ENCODE measurements at places on chromosomes 5 and 9.

DNA sequence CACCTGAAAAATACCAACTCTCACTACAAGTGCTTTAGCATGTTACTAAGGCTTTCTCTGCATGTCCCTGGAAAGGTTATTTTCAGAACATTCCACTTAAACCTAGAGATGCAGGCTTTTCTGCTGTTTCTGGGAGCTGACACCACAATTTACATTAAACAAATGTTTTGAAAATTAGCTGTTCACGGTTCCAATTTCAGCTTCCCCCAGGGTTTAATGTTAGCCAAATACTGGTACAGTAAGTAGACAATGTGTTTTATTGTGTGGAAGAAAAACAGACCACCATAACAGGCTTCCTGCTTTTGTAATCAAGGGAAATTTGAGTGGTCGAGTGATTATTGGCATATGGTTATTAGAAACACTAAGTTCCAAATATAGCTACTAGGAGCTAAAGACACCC lies 32.0 kb downstream of the MACROH2A1 start:
- no peak for DNase-seq

DNA sequence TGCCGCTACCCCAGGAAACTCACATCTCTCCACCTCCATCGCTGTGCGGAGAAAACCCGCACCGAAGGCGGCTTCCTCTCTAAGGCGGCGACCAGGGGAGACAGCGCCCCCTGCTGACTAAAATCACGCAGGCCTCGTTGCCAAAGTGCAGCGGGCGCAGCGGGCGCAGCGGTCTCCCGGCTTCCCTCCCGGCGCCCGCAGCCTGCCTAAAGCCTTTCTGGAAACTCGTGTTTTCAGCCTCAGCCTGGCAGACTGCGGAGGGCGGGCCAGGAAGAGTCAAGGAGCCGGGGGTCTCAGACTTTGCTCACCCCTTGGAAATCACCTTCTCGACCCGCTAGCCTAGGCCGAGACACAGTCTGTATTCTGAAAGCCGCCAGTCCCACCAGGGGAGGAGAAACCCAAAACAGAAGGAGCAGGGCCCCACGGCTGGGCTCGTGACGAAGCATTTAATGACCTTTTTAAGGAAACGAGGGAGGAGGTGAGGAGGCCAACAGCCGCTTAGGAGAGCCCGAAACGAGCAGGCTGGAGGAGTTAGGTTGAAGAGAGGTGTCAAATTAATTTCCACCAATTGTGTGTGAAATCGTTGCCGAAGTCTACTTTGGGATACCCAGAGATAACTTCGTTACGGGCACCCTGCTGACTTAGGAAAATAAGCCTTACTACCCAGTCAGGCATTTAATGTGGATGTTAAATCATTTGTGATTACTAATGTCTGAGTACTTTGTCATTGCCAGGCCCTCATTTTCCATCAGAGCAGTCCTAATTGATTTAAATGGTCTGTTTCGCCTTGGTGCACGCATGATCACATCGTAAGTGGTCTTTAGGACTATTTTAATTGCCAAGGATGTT lies 7.3 kb upstream of the FOXB2 start:
- peak; percentile 69 for DNase-seq

DNA sequence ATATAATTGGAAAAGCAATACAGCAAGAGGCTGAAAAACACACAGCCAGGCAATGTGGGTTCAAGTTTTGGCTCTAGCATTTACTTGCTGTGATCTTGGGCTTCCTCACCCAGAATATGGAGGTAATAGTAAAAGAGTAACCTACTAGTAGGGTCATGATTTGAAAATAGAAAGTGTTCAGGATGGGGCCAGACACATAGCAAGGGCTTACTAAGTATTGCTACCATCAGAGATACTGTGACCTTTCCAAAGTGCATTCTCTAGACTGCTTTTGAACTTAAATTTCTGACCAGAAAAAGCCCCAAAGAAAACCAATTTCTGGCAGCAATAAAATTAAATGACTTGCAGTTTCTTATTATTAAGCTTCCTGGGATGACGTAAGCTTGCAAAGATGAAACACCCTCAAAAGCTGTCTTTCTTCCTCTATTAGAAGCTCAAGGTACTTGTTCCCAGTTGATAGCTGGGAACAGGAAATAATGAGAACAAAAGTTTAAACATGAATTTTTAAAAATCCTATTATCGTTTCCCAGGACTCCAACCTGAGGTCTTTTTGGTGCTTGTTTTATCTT lies 20.3 kb downstream of the SLC45A2 start:
- DNase-seq: no peak

- no peak for DNase-seq
These were observed 30.2 kb downstream of the GOLGA2 start for GRCh38 chr9:128245421-128246151.

GRCh38 chr9:95083086-95083768 lies 234.3 kb downstream of the FANCC start:
- DNase-seq: no peak

DNA sequence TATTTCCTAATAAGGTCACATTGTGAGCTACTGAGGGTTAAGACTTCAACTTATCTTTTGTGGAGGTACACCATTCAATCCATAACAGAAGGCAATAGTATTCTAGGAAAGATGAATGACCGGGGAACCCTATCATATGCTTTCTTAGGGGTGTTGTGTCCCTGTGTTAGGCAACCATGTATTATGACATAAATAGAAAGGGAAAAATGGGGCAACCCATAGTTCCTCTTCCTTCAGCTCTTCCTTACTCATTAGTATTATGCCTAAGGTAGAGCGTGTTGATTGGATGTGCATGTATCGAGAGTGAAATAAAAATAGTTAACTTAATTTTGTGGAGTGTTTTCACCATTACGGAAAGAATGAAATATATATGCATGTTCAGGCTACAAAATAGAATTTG lies 6.0 kb upstream of the CCNJL start:
- no peak for DNase-seq

DNA sequence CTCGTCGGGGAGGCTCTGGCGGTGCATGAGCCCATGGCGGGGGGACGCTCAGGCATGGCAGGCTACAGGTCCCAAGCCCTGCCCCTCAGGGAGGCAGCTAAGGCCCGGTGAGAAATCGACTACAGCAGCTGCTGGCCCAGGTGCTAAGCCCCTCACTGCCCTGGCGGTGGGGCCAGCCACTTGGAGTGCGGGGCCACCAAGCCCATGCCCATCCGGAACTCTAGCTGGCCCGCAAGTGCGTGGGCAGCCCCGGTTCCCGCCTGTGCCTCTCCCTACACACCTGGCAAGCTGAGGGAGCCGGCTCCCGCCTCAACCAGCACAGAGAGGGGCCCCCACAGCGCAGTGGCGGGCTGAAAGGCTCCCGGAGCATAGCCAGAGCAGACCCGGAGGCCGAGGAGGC lies 1896.9 kb upstream of the CDH6 start:
- no peak for DNase-seq

- DNase-seq: no peak
These were observed 1.9 kb upstream of the MRPS2 start for GRCh38 chr9:135498381-135499126.

- DNase-seq: no peak
These were observed 29.6 kb downstream of the DNM1 start for GRCh38 chr9:128232528-128233428.

- no peak for DNase-seq
These were observed 338.2 kb downstream of the NFIB start for GRCh38 chr9:13975611-13976290.

DNA sequence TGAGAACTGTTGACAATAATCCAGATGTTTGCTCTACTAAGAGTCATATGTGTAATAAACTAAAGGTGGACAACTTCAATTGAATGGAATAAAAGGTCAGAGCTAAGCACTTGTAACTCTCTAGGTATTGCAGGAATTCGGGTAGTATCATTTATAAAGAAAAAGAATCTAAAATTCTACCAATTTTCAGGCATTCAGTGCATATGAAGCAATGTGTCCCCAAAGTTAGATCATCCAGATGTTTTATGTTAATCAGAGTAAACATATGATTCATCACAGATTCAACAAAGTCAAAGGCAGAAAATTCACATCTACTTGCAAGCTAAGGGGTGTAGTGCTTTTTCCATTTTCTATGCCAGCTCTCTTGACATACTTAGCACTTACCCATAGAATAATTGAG lies 477.1 kb downstream of the PDE4D start:
- DNase-seq: no peak

DNA sequence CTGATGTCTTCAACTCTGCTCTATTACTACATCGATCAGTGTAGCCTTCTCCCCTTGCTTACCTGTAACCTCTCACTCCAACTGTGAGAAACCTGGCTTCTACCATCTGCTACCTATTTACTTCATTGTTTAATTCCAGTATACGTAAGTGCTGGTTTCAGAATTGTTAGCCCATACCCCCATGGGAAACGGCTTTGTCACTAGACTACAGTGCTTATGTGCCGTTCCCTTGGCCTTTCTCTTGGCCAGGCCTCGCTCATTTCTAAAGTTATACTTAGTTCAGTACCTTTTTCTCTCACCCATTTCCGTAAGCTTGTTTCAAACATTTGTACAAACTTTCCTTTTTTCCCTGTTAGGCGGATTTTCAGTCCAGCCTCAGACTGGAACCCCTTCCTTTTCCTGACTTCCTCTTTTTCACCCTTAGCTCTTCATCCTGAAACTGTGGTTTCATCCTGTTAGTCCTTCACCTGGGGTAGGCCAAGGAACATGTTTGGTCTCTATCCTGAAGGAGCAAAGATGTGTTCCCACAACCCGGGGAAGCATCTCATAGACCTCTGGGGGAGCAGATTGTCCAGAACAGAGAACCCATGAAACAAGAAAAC lies 21.7 kb downstream of the ALG2 start:
- DNase-seq: no peak

DNA sequence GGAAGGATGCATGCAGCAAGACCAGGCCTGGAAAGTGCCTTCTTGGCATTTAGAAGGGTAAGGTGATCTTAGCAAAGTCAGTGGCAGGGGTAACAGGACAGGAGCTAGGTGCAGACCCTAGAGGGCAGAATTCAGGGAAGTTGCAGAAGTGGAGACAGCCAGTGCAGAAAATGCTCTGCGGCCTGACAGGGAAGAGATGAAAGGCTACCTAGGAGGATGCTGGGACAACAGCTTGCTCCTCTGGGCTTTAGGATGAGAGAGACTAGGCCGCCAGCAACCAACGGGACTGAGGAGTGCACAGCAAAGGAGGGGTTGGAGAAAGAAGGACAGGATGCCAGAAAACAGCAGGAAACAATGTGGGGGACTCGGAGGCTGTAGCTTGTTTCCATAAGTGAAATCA lies 219.9 kb downstream of the FSTL4 start:
- DNase-seq: peak; percentile 18
